Smooth muscle cell of bladder (primary cell): ENCODE measurements at places on chromosomes 7 and 10. TPM values are rescaled to one million over a fixed set of nuclear protein-coding genes. Genes with fewer than 3 reads are reported as not detected.

CPVL gene
- total RNA-seq = 0.65 and 0.71 TPM in 2 replicates

PMPCB gene
- total RNA-seq = 68.4 and 73.2 TPM in 2 replicates

AKR1C8 gene
- total RNA-seq = not detected in 2 replicates

STEAP1 gene
- 30.2 and 52.5 TPM in 2 replicates for total RNA-seq

PIK3CG gene
- 0.09 and 0.28 TPM in 2 replicates for total RNA-seq

DDX21 gene
- total RNA-seq = 49.2 and 66.1 TPM in 2 replicates

LRRC17 gene
- 71.5 and 79.0 TPM in 2 replicates for total RNA-seq

EGR2 gene
- total RNA-seq = 0.14 and 0.46 TPM in 2 replicates

PROSER2 gene
- total RNA-seq = 1.0 and 1.1 TPM in 2 replicates

CNPY1 gene
- not detected in 2 replicates for total RNA-seq

TMEM273 gene
- total RNA-seq = under 0.01 TPM in 1 of 2 replicates, not detected in the other

FAM25C gene
- total RNA-seq = not detected in 2 replicates

GFRA1 gene
- 1.6 and 2.7 TPM in 2 replicates for total RNA-seq

CARD11 gene
- total RNA-seq = 0.43 and 0.55 TPM in 2 replicates

KLF14 gene
- total RNA-seq = 0.09 TPM in 1 of 2 replicates, not detected in the other

GALNT17 gene
- under 0.01 TPM in 1 of 2 replicates, not detected in the other for total RNA-seq

SCIN gene
- 0.43 and 3.3 TPM in 2 replicates for total RNA-seq

LIPK gene
- not detected in 2 replicates for total RNA-seq

GPR85 gene
- 3.1 and 3.3 TPM in 2 replicates for total RNA-seq

GDF2 gene
- total RNA-seq = not detected in 2 replicates

HHEX gene
- total RNA-seq = 2.9 and 5.3 TPM in 2 replicates

CYP3A4 gene
- total RNA-seq = not detected in 2 replicates

MOGAT3 gene
- total RNA-seq = not detected in 2 replicates

UCN3 gene
- total RNA-seq = not detected in 2 replicates

MCM7 gene
- total RNA-seq = 18.2 and 18.8 TPM in 2 replicates

STEAP2 gene
- 36.7 and 50.3 TPM in 2 replicates for total RNA-seq

ELOVL3 gene
- total RNA-seq = 0.85 and 1.2 TPM in 2 replicates

CTTNBP2 gene
- 0.28 and 2.3 TPM in 2 replicates for total RNA-seq

OIT3 gene
- under 0.01 and 0.18 TPM in 2 replicates for total RNA-seq

OR2A1 gene
- total RNA-seq = not detected in 2 replicates

ZPBP gene
- total RNA-seq = not detected in 2 replicates

C7orf57 gene
- not detected in 2 replicates for total RNA-seq
